Stimulated activated CD8-positive, alpha-beta memory T cell treated with anti-CD3 and anti-CD28 coated beads, Interleukin-4, amount 100 ng/mL, for 48 hours (primary cell): ENCODE measurements at places on chromosomes 13 and 19.

- DNase-seq = no peak
Measured at GRCh38 chr13:87867426-87867825, 196.3 kb downstream of the SLITRK5 start.

DNA sequence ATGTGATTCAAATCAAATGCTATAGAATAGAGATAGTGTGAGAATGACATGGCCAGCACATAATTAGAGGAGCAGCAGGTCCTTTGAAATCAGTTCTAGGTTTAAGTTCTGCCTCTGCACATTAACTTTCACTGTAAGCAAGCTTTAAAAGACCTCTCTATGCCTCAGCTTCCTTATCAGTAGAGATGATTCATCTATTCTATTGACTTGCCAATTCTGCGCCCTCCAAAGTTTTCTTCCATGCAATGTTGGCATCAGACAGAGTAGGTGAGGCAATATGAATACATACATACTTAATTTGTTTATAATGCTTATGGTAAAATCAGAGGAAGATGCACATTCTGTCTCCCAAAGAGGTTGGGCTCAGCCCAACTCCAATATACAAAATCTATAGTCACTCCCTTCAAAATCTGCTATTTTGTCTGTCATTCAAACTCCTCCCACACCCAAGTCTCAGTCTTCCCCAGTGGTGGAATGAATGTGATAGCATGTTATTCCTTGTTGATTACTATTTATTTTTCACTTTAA lies 525.5 kb downstream of the RFC3 start:
- DNase-seq = no peak

- DNase-seq = no peak
Measured at GRCh38 chr13:70253411-70253810, 145.2 kb upstream of the KLHL1 start.

- no peak for DNase-seq
Measured at GRCh38 chr13:49428041-49428763, 15.7 kb downstream of the CAB39L start.

DNA sequence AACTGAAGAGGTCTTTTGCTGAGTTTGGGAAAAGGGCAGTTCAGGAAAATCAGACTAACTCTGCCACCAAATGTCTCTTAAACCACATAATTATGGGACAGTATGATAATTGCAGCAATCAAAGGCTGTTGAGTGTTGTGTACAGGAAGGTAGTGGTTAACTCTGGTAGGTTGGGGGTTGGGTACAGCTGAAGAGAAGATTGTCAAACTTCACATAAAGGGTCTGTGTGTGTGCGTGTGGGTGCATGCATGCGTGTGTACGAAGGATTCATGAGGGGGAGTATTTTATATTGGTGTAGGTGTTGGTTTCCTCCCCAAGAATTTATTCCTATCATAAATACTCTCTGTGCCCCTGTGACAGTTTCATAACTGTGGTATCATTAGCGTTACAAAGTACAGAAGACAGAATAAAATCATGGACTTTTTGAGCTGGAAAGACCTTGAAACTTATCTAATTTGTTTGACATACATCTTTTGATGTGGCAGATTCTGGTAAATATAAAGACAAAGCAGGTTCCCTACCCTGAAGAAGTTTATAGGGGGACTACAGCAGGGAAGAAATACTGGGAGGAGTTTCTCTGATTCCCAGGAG lies 94.1 kb downstream of the PCCA start:
- no peak for DNase-seq

DNA sequence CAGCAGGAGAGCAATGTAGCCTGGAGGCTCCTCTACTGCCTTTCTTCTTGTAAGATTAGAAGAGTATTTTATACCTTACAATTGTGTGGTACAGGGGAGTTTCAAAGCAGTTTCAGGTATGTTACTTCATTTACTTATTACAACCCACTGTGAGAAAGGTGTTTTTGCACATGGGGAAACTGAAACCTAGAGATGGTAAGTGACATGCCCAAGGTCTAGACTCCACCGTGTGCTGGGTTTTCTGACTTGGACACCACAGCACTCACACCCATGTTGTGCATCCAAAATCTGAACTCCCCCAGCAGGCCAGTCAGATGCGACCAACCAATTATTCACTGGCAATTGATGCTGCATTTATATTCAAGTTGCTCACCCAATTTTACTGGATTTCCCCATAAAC lies 22.8 kb downstream of the ERICH6B start:
- DNase-seq = no peak

DNA sequence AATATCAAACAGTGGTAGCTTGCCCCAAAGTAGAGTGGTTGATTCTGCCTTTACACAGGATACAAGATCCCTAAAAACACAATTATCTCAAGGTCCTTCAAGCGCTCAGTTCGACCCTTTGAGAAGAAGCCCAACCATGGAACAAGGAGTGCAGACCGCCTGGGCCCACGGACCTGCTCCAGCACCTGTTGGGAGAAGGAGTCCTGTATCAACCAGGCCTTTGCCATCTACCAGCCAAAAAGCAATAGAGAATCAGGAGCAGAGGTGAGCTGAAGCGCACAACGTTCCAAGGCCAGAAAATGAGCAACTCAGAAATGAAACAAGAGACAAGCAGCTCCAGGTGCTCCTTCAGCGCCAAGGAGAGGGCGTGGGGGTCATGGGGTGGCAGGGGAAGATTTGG lies 6.3 kb upstream of the LILRB3 start:
- no peak for DNase-seq

- no peak for DNase-seq
Measured at GRCh38 chr19:40286235-40286970, 1.3 kb upstream of the AKT2 start.

GRCh38 chr13:112674412-112675365 lies 15.1 kb upstream of the ATP11A start:
- peak; percentile 16 for DNase-seq
